ENCODE measurements at places on chromosomes 6 and 20.

- no peak for DNase-seq
These were observed 576.4 kb downstream of the PRKN start for GRCh38 chr6:162151021-162151665.

GRCh38 chr6:98877250-98877649 is 42.9 kb downstream of the POU3F2 start:
- DNase-seq, result peak; percentile 28

DNA sequence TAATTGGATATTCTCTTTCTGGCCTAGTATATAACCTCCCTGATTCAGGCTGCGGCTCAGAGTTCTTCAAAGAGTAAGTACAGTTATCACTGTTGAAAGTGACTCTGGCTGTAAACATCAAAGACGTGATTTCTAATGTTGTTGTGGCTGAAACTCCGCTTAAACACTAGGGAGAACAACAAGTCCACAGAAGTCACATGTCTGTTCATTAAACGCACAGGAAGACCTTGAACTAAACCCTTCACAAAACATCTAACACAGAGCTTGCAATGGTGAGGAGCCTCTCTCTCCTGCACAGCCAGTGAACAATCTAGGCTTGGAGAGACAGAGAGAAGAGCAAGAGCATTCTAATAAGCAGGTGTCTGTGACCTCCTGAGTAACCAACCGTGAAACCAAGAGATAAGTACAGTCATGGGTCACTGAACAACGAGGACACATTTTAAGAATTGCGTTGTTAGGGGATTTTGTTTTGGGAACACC is 249.3 kb downstream of the PRKN start:
- no peak for DNase-seq

DNA sequence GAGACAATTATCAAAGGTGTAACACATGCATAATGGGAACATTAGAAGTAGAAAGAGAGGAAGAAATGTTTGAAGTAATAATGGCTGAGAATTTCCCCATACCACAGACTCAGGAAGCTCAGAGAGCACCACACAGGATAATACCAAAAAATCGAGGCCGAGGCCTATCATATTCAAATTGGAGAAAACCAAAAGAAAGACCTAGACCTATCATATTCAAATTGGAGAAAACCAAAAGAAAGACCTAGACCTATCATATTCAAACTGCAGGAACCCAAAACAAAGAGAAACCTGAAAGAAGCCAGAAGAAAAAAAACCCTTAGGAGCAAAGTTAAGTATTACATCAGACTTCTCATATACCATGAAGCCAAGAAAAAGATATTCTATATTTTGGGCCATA is 18.0 kb downstream of the NINL start:
- DNase-seq, result no peak

Data from lung (tissue), 17 donors.